NK-92 treated with Interleukin-12 subunit alpha and Interleukin-12 subunit beta, amount 100 ng/mL, for 24 hours (cell line): ENCODE measurements at places on chromosomes 5 and 9.

- peak; percentile 45 for DNase-seq
These were observed 52.3 kb downstream of the TLE4 start for GRCh38 chr9:79623799-79624721.

GRCh38 chr5:122291000-122291901 is 20.8 kb upstream of the SNCAIP start:
- DNase-seq = no peak

DNA sequence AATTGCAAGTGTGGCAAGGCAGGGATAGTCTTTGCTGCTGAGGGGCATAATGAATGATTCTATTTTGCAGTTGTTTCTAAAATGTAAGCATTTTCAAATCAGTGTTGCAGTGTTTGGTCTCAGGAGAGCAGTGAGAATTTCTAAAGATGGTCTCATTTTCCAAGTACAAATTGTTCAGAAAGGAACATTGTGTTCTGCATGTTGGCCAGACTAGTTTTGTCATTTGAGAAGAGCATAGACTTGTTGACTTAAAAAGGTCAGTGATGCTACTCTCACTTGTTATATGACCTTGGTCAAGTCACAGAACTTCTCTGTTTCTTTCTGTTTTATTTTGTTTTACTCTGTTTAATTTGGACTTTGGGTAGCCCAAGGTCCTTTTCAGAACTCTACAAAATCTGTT is 344.6 kb downstream of the OSTF1 start:
- no peak for DNase-seq

- DNase-seq = no peak
These were observed 194.8 kb downstream of the HSPA4 start for GRCh38 chr5:133246376-133247150.

GRCh38 chr5:5481206-5481605 is 58.7 kb downstream of the ICE1 start:
- no peak for DNase-seq

- no peak for DNase-seq
These were observed 501.9 kb downstream of the KDM4C start for GRCh38 chr9:7259544-7260241.
